ENCODE measurements at places on chromosomes 12 and 14.

GRCh38 chr14:31201111-31201510 is 6.5 kb downstream of the HECTD1 start:
- DNase-seq = peak; percentile 11

DNA sequence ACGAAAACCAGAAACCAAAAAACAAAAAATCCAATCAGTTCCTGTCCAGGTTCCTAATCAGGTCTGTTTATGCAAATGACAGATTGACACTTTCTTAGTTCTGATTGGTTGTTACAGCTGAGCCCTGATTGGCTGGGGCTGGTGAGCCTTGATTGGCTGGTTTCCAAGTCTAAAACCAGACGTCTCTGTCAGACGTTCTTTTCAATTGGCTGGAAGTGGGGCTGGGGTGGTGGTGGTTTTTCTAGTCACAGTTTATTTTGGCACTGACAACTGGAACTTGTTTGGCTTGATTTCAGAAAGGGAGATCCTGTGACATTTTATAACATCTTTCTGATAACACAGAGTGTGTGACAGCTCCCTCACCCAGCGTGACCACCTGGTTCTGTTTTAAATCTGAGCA is 36.1 kb upstream of the PRICKLE1 start:
- no peak for DNase-seq

- no peak for DNase-seq
Observed at GRCh38 chr12:9883175-9883574, 1.9 kb downstream of the KLRF2 start.

GRCh38 chr14:93375673-93376156 is 28.7 kb downstream of the COX8C start:
- DNase-seq = peak; percentile 31

GRCh38 chr12:124457287-124458219 is 109.9 kb downstream of the NCOR2 start:
- DNase-seq = peak; percentile 93

DNA sequence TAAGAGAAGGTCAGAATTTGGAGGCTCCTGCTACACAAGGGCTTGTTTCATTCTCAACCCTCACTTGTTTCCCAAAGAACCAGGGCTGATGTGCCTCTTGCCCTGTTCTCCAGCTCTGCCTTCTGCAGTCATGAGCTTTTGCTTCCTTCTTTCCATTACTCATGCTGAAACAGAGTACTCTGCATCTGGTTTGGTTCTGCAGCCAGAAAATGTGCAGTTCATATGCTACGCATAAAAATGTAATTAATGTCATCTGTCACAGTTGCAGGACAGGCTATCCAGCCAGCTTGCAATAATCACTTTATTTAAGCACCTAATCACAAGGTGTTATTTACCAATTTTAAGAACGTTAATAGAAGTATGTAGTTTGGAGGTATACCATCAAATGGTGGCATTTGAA is 150.2 kb downstream of the SRGAP1 start:
- no peak for DNase-seq

DNA sequence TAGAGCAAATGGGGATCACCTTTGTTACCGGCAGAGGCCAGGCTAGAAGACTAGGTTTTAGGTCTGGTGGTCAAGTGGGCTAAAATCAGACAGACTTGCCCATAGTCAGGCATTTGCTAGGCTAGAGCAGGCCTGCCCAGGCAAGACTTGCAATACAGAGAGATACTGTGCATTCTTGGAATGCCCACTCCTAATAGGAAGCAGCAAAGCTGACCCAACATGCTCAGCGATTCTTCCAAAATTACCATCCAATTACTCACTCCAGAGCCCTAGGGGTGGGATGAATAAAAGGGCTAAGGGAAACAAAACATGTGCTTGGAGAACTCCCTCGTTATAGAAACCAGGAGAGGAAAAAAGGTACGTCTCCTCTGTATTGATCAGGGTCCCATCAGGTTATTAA is 187.8 kb upstream of the AMIGO2 start:
- DNase-seq = no peak

DNA sequence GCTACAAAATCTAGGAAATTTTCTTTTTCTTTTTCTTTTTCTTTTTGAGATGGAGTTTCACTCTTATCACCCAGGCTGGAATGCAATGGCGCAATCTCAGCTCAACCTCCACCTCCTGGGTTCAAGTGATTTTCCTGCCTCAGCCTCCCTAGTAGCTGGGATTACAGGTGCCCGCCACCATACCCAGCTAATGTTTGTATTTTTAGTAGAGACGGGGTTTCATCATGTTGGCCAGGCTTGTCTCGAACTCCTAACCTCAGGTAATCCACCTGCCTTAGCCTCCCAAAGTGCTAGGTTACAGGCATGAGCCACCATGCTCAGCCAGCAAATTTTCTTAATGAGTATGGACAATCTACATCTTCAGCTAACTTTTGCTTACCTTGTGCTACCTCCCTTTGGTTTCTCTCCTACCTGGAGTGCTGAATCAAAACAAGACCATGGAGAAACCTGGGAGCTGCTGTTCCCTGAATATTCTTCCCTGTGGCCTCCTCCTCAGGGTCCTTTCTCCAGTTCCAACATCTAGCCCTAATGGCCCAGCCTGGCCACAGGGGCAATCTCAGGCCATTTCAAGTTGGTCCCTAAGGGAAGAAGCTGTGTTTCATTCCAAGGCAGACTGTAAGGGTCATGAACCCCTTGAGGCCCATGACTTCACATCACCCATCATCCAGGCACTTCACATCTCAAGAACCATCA is 74.6 kb upstream of the EGLN3 start:
- no peak for DNase-seq

DNA sequence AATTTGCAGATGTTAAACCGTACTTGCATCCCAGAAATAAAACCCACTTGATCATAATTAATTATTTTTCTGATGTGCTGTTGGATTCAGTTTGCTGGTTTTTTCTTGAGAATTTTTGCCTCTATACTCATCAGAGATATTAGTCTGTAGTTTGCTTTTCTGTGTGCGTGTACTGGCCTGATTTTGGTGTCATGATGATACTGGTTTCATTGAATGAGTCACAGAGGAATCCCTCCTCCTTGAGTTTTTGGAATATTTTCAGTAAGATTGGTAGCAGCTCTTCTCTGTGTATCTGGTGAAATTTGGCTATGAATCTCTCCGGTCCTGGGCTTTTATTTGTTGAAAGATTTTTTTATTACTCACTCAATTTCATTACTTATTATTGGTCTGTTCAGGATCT is 100.4 kb upstream of the PMCH start:
- no peak for DNase-seq

GRCh38 chr12:98208816-98209215 is 306.6 kb upstream of the TMPO start:
- DNase-seq = no peak

- no peak for DNase-seq
Observed at GRCh38 chr14:22888662-22889061, 5.6 kb downstream of the REM2 start.

DNA sequence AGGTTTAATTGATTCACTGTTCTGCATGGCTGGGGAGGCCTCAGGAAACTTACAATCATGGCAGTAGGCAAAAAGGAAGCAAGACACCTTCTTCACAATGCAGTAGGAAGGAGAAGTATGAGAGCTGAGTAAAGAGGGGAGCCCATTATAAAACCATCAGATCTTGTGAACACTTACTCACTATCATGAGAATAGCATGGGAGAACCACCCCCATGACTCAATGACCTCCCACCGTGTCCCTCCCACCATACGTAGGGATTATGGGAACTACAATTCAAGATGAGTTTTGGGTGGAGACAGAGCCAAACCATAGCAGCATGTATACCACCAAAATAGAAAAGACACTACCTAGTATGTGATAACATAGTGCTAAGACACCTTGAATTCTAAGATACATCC is 2.9 kb upstream of the HMGA2 start:
- no peak for DNase-seq

- no peak for DNase-seq
Observed at GRCh38 chr12:56040963-56041551, 661 bp upstream of the RPS26 start.
